ENCODE measurements at places on chromosomes 2 and 18.

- DNase-seq = no peak
Observed at GRCh38 chr2:38619458-38620164, 16.9 kb upstream of the HNRNPLL start.

- DNase-seq = no peak
Observed at GRCh38 chr2:169897834-169898233, 70.6 kb downstream of the UBR3 start.

DNA sequence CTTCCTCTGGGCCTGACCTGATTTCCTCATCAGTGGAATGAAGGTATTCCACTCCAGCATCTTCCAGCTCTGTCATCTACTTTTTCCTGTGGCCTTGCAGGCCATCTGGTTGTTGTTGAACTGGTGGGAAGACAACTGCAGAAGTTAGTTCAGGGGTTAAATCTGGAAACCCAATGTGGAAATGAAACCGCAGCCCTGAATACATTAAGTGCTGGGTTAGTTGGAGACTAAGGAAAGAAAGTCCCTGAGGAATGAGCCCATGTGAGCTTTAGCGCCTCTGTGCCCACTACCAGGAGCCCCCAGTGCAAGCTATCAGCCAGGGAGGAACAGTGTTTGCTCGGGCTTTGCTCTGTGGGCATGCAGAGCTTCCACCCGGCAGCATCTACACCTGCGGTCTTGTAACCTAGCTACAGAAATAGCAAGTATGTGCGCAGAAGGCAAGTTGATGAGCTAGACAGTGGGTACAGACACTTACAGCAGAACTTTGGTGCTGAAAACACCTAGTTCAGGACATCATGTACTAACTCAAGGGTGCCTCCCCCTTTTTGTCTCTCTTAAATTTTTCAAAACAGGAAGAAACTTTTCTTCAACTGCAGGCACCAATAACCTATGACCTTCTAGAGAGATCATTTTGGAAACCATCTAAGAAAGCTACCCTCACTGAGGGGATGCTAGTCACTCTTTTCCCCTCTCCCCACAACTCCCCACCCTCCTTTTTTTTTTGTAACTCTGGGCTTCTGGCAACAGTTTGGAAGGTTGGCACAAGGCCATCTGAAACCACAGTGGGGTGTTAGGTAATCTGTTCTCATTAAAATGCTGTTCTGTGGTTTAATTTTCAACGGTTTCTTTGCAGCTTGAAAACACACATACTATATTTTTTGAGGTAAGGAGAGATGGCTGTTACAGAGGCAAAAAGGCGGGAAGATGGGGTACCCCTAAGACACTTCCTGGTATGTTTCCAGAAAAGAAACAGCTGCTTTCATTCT, 18.3 kb upstream of the CXCR4 start:
- DNase-seq = no peak

DNA sequence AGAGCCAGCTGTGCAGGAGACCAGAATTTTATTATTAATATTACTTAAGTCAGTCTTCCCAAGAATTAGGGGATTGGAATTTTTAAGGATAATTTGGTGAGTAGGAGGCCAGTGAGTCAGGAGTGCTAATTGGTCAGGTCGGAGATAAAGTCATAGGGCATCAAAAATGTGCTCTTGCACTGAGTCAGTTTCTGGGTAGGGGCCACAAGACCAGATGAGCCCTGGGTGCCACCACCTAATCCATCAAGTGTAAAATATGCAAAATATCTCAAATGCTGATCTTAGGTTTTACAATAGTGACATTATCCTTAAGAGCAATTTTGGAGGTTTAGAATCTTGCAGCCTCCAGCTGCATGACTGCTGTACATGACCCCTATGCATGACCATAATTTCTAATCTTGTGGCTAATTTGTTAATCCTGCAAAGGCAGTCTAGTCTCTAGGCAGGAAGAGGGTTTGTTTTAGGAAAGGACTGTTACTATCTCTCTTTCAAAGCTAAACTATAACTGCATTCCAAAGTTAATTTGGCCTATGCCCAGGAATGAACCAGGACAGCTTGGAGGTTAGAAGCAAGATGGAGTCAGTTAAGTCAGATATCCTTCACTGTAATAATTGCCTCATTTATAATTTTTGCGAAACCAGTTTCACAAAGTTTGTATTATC, 215.9 kb downstream of the RNF152 start:
- no peak for DNase-seq

- DNase-seq = no peak
Observed at GRCh38 chr18:22182884-22183697, 13.7 kb downstream of the GATA6 start.

DNA sequence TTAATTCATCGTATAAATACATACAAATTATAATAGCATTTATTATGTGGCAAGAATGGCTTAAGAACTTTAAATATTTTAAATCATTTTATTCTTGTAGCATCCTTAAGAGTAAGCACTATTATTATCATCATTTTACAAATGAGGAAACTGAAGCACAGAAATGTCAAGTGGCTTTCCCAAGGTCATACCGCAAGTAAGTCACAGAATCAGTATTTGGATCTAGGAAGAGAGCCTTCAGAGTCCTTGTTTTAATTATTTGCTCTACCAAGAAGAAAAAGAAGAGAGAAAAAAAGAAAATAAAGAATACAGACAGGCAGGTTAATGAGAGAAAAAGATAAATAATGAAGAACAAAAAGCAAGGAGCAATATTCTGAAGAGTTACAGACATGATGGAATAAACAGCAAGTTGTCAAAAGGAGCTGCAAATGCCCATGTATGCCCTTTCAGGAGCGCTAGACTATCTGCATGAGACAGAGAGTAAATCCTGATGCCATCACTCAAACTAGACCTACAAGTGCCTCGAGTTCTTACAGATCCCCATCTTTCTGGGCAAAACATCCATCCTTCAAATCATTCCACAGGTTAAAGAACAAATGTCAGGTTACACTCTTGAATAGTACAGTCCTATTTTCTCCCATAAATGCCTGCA, 57.8 kb upstream of the ETAA1 start:
- DNase-seq = no peak

DNA sequence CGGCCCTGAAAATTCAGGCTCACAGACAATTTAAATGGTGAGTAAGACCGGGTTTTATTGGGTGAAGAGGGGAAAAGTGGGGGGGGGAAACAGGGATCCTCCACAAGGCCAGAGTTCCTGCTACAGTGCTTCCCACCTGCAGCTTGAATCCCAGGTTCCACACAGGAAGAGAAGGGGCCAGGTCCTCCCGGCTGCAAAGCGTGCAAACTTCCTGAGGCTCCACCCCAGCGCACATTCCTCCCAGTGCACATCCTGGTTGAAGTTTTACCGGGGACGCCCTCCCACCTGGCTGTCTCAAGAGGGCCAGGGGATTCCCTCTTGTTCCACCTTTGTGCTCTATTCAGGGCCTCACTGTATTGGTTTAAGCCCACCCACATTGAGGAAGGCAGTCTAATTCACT, 347.7 kb upstream of the REG3G start:
- no peak for DNase-seq

DNA sequence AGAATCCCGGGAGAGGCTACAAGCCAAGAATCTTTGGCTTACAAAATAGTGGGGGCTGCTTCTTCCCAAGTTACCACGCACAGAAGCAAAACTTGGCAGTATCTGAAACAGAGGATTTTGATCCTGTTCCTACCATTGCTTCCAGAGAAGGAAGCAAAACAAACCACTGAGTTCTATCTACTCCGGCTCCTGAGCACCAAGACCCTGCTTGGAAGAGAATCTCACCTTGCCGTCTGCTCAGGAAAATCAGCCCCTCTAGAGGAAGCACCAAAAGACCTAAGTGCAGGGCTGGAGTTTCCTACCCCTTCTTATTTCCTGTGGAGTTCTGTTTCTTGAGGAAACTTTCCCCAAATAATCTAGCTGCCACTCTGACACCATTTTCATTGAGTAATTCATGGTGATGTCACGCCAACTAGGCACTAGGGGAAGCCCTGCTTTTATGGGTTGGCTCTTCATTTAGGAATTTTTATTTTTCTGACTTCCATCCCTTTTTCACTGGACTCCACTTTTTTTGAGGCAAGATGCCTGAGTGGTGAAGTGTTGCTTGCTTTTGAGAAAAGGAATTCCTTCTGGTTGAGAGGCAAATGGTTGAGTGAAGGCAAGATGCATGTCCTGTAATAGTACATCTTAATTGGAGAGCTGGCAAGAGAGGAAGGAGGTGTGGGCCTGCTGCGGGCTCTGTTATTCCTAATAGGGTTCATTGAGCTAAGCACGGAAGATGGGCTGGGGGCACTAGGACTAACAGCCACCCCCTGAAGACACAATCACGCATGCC, 36.8 kb upstream of the EML4 start:
- DNase-seq = no peak

- DNase-seq = no peak
Observed at GRCh38 chr2:8517850-8518498, 163.9 kb upstream of the ID2 start.

GRCh38 chr2:188819792-188820191, 154.4 kb upstream of the COL3A1 start:
- DNase-seq = no peak

DNA sequence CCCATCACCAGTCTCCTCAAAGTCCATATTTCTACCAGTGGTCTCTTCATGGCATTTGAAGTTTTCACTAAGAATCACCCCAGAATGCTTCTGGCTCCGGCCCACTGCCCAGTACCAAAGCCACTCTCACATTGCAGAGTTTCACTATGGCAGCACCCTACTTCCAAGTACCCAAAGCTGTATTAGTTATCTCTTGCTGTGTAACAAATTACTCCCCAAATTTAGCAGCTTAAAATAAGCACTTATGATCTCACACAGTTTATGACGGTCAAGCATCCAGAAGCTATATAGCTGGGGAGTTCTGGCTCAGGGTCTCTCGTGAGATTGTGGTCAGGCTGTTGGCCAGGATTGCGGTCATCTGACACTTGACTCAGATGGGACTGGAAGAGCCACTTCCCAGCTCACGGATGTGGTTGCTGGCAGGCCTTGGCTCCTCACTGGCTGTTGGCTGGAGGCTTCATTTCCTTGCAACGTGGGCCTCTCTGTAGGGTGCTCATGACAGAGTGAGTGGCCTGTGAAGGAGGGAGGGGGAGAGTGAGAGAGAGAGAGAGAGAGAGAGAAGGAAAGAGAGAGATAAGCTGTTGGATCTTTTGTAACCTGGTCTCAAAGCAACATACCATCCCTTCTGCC, 189.5 kb downstream of the CTIF start:
- no peak for DNase-seq

DNA sequence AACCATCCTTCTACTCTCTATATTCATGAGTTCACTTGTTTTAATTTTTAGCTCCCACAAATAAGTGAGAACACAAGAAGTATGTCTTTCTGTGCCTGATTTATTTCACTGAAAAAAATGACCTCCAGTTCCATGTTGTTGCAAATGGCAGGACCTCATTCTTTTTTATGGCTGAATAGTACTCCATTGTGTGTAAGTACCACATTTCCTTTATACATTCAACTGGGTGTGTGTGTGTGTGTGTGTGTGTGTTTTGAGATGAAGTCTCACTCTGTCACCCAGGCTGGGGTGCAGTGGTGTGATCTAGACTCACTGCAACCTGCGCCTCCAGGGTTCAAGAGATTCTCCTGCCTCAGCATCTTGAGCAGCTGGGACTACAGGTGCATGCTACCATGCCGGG, 41.2 kb downstream of the KCNG3 start:
- DNase-seq = no peak

DNA sequence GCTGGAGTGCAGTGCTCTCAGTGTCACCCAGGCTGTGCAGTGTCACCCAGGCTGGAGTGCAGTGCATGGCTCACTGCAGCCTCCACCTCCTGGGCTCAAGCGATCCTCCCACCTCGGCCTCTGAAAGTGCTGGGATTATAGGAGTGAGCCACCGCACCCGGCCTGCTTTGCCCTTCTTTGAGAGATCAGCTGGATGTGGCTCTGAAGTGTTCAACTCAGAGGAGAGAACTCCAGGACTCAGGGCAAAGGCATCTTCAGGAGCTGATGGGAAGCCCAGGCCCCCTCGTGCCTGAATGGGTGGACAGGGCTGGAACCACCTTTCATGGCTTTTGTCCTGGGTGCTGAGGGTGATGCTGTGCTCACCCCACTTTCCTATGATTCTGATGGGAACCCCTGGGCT, 52.0 kb upstream of the HAAO start:
- DNase-seq = no peak

GRCh38 chr2:139403948-139404347, 623.8 kb upstream of the NXPH2 start:
- DNase-seq = no peak

DNA sequence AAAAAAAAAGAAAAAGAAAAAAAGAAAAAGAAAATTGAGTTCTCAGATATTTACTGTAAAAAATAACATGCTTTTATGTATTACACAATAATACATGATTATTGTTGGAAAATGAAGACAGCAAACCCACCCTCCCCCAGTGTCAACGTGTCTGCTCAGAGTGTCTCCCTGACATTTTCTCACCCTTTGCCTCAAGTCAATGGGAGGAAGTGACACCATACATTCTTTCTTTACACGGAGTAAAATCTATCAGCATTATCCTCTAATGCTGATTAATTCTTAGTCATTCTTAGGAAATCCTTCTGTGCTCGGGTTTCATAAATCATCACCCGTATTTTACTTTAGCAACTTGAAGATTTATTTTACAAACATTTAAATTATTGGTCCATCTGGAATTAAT, 32.0 kb downstream of the CTAGE1 start:
- DNase-seq = no peak

- DNase-seq = no peak
Observed at GRCh38 chr2:189549449-189549832, 31.1 kb downstream of the SLC40A1 start.
